ENCODE measurements at places on chromosomes 2 and 18.

- no peak for DNase-seq
Observed at GRCh38 chr2:118539290-118539689, 308.2 kb downstream of the EN1 start.

DNA sequence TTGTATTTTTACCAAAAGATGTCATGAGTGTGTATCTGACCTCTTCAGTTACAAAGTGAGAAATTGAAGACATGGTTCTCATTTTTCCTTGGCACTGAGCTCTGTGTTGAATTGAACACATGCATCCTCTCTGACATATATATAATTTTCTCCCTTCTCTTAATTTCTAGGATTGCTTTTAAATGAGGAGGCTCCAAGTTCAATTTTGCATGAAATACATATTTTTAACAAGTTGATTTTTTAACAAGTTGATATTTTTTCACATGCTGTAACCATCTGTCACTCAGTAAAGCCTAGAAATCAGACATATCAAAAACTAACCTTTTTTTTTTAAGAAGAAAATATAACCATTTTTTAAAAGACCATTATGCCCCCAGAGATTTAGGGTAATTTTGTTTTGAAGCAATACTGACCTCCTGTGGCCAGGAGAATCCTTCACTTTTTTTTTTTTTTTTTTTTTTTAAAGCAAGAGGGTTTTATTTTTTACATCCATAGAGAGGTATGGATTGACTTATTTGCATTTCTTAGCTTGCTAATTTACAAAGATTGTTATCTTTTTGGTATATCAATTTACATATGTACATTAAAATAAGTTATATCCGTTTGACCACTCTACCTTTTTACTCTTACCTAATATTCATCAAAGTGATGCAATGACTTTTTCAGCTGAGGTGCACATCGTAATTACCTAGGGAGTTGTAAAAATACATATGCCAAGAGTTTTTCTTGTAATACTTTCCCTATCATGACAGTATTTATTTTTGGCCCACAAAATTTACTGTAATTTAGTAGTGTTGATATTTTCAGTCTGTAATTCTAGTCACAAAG is 161.8 kb downstream of the SOCS6 start:
- no peak for DNase-seq

DNA sequence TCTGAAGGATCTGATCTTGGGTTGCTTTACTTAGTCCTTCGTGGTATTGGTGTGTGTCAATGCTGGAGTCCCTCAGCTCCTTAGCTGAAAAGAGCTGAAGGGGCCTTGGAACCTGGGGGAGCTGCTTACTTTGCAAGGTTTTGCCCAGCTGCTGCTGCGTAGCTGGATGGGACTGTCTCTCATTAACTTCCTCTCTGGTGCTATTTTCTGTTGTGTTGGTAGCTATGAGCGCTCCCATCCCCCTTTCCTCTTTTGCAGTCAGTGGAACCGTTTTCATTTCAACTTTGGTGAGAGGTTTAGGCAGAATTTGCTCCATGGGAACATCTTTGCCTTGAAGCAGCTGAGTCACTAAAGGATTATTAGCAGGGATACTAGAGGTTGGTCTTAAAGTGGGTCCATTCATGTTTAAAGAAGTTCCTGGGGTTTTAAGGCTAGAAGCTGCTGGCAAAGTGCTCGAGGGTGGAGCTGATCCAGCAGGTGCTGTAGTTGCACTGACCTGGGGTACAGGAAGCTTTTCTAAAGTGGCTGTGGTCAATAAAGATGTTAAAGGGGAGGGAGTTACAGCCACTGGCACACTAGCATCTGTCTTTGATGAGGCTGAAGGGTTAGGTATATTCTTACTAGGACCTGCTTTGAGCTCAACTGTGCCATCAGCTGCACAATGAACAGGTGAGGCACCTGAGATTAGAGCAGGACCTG is 69.9 kb upstream of the DTNB start:
- peak; percentile 12 for DNase-seq

DNA sequence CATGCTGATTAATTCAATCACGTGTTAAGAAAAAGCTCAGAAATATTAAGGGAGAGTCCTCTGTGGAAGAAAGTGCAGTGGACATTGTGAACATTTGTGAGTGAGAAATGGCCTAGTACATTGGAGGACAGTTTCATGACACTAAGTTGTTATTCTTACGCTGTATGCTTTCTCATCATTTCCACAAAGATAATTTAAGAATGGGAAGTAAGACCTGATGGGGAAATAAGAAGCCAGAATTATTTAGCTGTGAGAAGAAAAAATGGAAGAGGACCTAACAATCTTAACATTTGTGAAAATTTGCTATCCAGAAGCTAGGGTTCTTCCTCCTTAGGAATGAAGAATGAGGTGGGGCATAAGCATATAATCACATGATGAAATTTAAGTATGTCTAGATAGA is 15.2 kb upstream of the RAPH1 start:
- DNase-seq, result no peak

GRCh38 chr18:3153107-3153704 is 66.6 kb downstream of the MYOM1 start:
- no peak for DNase-seq

- peak; percentile 11 for DNase-seq
Observed at GRCh38 chr18:74310411-74310810, 5.2 kb upstream of the C18orf63 start.

GRCh38 chr2:39949131-39949530 is 170.1 kb upstream of the THUMPD2 start:
- no peak for DNase-seq

DNA sequence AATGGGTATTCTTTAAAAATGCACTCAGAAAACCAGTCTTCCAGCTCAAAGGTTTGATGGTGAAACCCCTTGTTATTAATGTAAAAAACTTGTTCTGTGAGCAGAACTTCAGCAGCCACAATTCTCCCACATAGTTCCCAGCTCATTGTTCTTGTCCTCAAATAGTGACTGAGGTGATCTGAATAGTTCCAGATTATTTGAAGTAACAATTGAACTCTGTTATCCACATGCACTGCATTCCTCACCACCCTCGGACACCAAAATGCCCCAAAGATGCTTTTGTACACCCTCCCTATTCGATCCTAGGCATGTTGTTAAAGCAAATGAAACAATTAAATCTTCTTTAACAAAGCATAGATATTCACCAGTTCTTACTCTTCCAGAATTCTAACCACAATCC is 2186.8 kb upstream of the CELF4 start:
- no peak for DNase-seq

DNA sequence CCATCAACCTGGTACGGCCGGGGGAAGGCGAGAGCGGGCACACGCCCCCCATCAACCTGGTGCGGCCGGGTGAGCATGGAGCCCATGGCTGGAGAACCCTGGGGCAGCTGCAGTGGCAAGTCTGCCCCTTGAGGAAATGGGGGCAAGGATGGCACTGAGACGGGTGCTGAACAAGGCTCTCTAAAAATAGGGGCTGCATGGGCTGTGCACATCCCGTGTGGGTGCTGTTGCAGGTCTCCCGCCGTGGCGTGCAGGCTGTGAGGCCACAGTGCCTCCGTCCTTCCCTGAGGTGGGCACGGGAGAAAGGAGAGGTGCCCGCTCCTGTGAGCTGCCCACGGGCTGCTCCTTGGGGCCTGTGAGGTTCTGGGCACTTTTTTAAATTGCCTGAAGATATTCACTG is 99.2 kb downstream of the NFATC1 start:
- DNase-seq, result no peak

DNA sequence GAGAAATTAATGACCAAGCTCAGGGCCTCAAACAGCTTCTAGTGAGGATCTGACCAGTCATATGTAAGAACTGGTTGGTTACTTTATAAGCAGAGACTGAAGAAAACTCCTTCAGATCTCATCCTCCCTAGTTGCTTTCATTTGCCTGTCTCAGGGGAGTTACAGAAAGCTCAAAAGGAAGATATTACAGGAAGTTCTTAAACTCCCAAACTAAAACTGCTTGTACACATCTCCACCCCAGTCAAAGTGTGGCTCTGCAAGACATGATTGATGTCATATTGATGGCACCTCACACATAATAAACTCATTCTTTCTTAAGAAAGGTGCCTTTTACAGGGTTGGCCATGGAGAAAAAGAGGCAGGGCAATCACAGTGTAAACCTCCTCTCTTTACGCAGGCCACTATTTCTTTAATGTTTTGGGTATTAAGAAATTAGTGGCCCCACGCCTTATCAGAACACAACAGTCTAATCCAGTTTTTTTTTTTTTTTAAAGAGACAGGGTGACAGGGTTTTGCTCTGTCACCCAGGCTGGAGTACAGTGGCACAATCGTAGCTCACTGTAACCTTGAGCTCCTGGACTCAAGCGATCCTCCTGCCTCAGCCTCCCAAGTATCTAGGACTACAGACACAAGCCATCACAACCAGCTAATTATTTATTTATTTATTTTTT is 62.6 kb upstream of the STK17B start:
- no peak for DNase-seq

DNA sequence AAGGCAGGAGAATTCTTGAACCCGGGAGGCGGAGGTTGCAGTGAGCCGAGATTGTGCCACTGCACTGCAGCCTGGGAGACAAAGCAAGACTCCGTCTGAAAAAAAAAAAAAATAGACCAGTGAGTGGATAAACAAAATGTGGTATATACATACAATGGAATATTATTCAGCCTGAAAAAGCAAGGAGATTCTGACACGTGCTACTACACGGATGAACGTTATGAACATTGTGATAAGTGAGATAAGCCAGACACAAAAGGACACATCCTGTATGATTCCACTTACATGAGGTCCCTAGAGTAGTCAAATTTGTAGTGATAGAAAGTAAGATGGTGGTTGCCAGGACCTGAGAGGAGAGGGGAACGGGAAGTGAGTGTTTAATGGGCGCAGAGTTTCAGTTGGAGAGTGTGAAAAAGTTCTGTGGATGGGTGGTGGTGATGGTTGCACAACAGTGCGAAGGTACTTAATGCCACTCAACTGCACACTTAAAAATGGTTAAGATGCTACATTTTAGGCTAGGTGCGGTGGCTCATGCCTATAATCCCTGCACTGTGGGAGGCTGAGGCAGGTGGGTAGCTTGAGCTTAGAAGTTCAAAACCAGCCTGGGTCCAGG is 38.3 kb downstream of the NIFK start:
- no peak for DNase-seq

DNA sequence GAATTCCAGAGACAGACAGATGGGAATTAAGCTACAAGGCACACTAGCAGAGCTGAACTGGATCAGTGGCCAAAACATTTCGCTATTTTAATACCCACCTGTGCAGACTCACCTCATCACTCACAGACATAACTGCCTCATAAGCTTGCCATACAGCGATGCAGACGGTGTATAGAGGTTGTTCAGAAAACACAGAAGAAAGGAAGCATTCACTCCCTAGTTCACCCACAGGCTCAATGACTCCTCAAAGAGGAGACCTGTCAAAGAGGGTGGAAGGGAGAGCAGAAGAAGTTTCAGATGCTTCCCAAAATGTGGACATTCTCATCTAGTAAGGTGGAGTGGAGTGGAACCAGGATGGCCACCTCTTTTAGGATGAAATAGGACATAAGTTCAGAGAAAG is 81.7 kb upstream of the SPHKAP start:
- no peak for DNase-seq

DNA sequence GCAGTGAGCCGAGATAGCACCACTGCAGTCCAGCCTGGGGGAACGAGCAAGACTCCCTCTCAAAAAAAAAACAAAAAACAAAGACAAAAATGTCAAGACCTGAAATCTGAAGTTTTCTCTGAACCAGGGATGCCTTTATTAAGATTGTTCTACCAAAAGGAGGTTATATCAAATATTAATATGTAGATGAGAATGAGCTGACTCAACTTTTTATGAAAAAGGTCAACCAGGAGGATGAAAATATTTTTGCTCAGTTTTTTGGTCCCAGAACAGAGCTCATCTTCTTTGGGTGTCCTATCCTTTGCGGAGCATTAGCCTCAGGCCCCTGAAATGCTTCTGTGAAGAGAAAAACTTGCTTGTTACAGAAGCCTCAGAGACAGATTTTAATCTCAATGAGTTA is 44.0 kb downstream of the NEMP2 start:
- no peak for DNase-seq

Measured in naive thymus-derived CD8-positive, alpha-beta T cell (primary cell).